ENCODE measurements at places on chromosomes 3 and 15. TPM values are rescaled to one million over a fixed set of nuclear protein-coding genes. Genes with fewer than 3 reads are reported as not detected.

GRCh38 chr15:70486451-70487386 is 276.6 kb downstream of the UACA start:
- no peak for DNase-seq

The ALDH1A3 gene
- 5.9 TPM for polyA plus RNA-seq

The PLA2G4D gene
- 0.08 TPM for polyA plus RNA-seq

GRCh38 chr3:66486202-66486601 is 14.6 kb downstream of the LRIG1 start:
- DNase-seq: no peak

- no peak for DNase-seq
Observed at GRCh38 chr15:98943051-98943508, 64.5 kb downstream of the PGPEP1L start.

The PLS1 gene
- 24.5 TPM for polyA plus RNA-seq

The FBLN2 gene
- 23.2 TPM for polyA plus RNA-seq

The ITIH1 gene
- polyA plus RNA-seq: not detected

- DNase-seq: no peak
Observed at GRCh38 chr15:49423021-49423420, at the start of gene FGF7. Gene FGF7, plus strand, starts transcription at chr15:49423242. Its CDS starts 1,056 bp downstream, at chr15:49424298.

The CPN2 gene
- polyA plus RNA-seq: 0.82 TPM

GRCh38 chr3:179276001-179276400 is 25.1 kb upstream of the KCNMB3 start:
- DNase-seq: no peak

- no peak for DNase-seq
Observed at GRCh38 chr3:195868866-195869412, 39.4 kb downstream of the TNK2 start.

The ACTR8 gene
- polyA plus RNA-seq: 41.7 TPM

- no peak for DNase-seq
Observed at GRCh38 chr3:197008436-197009209, 21.0 kb downstream of the MELTF start.

The ACKR4 gene
- 2.2 TPM for polyA plus RNA-seq

GRCh38 chr3:148681080-148681479 is 16.6 kb upstream of the AGTR1 start:
- DNase-seq: no peak

DNA sequence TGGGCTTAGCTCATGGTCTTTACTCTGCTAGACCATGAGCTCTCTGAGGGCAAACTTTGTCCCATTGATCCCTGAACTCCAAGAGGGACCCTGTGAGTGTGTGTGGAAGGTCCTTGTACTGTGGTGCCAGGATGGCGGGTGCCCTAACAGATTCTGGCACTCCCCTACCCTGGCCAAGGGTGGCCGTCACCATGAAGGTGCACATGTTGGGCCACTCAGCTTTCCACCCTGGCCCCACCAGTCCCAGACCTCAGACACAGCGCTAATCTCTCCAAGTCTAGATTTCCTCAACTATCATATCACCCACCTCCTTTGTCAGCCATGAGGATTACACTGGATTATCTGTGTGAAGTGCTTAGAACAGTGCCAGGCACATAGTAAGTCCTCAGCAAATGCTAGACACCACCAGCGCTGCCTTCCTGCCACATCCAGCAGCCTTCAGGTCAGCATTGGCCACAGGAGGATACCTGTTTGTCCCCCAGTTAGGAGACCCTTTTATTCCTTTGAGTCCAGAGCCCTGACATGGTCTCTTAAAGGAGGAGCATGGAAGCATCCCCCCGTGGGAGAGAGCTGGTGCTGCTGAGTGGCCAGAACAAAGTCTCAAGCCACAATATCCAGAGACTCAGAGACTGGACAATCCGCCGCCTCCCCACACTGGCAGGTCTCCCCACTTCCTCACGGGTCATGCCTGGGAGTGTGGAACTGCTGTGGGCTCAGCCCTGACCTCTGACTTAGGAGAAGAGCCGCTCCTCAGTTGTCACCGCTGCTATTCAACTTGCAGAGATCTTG is 44.5 kb upstream of the SLCO2A1 start:
- DNase-seq: no peak

The APOD gene
- 8.2 TPM for polyA plus RNA-seq

The CEP70 gene
- polyA plus RNA-seq: 39.9 TPM

DNA sequence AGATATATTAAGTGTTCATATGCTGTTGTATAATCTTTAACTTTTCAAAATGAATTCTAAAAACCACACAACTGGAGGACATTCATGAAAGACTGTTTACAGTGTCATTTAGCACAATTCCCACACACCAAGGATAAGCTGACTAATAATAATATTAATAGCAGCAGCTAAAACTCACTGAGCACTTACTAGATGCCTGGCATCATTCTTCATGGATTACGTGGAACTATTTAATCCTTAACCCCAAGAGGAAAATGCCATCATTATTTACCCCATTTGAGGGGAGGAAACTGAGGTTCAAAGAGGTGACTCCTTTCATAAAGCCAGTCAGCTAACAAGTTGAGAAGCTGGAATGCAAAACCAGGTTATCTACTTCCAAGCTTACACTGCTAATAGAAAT is 77.0 kb downstream of the TMEM108 start:
- DNase-seq: no peak

- DNase-seq: no peak
Observed at GRCh38 chr3:78314327-78314726, 1274.4 kb downstream of the ROBO2 start.

The PPM1L gene
- polyA plus RNA-seq: 6.9 TPM

GRCh38 chr15:100245855-100246254 is 95.9 kb downstream of the ADAMTS17 start:
- DNase-seq: no peak

DNA sequence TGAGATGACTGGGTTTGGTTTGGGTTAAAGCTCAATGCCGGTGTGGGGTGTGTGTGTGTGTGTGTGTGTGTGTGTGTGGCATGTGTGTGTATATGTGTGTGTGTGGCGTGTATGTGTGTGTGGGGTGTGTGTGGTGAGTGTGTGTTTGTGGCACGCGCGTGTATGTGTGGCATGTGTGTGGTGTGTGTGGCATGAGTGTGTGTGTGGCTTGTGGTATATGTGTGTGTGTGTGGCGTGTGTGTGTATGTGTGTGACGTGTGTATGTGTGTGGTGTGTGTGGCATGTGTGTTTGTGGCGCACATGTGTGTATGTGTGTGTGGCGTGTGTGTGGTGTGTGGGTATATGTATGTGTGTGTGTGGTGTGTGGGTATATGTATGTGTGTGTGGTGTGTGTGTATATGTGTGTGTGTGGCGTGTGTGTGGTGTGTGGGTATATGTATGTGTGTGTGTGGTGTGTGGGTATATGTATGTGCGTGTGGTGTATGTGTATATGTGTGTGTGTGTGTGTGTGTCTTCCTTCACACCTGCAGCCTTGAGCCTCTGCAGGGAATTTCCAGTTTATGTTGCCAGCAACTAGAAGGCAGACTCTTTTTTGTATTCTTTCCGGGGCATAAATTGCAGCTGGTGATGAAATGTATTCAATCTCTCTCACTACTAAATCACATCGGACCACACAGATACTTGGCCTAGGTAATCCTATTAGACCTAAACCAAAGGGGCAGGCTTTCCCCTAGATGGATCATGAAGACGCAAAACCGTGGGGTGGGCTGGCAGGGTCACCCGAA is 34.8 kb downstream of the CHRD start:
- no peak for DNase-seq

DNA sequence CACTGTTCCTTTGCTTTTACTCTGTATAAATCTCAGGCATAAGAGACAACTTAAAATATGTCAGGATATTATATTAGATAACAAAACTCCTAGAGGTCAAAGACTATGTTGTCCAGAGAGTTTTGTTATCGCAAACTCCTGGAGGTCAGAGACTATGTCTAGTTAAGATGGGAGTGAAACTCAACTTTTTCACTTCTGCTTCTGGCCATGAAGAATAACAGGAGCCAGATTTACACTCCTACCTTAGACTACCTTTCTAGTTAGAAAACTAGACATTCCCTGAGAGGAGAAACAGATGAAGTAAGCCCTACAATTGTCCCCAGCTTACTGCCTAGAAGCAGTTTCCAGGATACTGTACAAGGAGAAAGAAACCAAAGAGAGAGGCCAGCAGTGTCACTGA is 255.4 kb upstream of the UBE2E1 start:
- no peak for DNase-seq

The CLCN2 gene
- 11.5 TPM for polyA plus RNA-seq

The POC1A gene
- 7.0 TPM for polyA plus RNA-seq

GRCh38 chr3:161177991-161178390 is 43.1 kb upstream of the NMD3 start:
- no peak for DNase-seq

The POTEB2 gene
- polyA plus RNA-seq: not detected

The SLC51B gene
- 10.5 TPM for polyA plus RNA-seq

GRCh38 chr3:101812895-101813294 is 33.9 kb downstream of the NXPE3 start:
- DNase-seq: no peak

The CYP1A2 gene
- 0.23 TPM for polyA plus RNA-seq

GRCh38 chr15:70308011-70308734 is 210.5 kb upstream of the TLE3 start:
- no peak for DNase-seq

DNA sequence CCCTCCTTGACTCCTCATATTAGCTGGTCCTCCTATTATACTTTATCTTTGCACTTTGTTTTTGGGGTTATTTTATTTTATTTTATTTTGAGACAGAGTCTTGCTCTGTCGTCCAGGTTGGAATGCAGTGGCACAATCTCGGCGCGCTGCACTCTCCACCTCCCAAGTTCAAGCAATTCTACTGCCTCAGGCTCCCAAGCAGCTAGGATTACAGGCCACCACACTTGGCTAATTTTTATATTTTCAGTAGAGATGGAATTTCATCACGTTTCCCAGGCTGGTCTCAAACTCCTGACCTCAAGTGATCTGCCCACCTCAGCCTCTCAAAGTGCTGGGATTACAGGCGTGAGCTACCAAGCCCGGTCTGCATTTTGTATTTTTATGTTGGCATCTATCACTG is 126.7 kb downstream of the FOXB1 start:
- no peak for DNase-seq

All from renal cortex interstitium (tissue), 15 donors.